ENCODE measurements at places on chromosomes 12 and 14.

DNA sequence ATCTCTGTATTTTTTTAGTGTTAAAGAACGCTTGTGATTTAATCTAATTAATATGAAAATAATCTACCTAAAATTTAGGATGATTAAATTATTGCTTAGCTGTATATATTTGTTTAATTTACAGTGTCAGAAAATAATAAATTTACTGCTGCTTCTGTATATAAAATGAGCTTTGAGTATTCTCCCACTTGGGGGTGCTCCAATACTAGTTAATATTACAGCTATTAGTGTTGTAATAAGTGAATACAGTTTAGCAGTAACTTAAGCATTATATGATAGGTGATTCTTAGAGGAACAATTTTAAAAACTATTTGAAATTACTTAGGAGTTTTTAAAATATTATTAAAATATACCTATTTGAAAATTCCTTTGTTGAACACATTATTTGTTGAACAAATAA, 62.2 kb downstream of the PAPOLA start:
- peak; percentile 34 for DNase-seq

GRCh38 chr12:101750152-101750551, 10.9 kb upstream of the SYCP3 start:
- no peak for DNase-seq

DNA sequence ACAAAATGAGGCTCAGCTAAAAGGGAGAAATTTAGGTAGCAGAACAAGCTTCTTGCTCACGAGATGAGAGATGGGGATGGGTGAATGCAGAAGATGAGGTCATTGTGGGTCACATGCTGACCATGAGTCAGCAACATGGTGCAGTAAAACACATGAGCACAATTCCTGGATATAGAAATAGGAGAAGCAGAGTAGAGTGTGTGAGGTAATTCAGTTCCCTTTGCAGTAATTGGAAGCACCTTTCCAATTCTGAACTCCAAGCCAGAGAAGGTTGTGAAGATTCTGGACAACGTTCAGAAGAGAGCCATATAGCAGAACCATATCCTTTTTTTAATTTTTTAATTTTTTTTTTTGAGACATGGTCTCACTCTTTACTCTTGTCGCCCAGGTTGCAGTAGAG, 62.0 kb upstream of the LMNTD1 start:
- peak; percentile 97 for DNase-seq

- DNase-seq = no peak
These were observed 1110.6 kb downstream of the SLC6A15 start for GRCh38 chr12:83801972-83802371.

GRCh38 chr14:103097994-103098957, 3.8 kb downstream of the EXOC3L4 start:
- no peak for DNase-seq

DNA sequence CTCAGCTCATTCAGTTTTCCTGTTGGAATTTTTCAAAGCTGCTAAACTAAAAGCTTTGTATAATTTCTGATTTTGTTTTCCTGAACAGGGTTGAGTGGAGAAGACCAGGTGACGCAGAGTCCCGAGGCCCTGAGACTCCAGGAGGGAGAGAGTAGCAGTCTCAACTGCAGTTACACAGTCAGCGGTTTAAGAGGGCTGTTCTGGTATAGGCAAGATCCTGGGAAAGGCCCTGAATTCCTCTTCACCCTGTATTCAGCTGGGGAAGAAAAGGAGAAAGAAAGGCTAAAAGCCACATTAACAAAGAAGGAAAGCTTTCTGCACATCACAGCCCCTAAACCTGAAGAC, 367.1 kb upstream of the OR4E1 start:
- no peak for DNase-seq

DNA sequence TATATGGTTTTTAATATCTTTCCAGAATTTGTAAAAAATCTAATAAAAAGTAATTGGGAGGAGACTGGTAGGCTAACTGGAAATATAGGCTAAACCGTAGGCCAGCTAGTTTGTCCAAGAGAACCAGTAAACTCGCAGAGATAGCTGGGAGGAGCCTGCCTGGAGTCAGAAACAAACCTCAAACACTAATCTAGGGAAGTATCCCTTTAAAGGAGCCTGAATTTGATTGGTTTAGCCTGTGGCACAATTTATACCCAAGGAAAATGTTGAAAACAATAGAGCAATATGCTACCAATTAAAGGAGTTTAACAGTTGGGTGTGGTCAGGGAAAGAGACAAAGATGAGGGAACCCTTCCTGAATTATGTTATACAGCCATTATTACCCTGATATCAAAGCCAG, 109.6 kb downstream of the EML5 start:
- no peak for DNase-seq

- DNase-seq = no peak
These were observed 1.4 kb upstream of the TMEM132C start for GRCh38 chr12:128265566-128265965.

- peak; percentile 11 for DNase-seq
These were observed 459.5 kb downstream of the RMST start for GRCh38 chr12:97921979-97922722.

- no peak for DNase-seq
These were observed 408.5 kb downstream of the ZFP36L1 start for GRCh38 chr14:68384335-68384734.

- DNase-seq = no peak
These were observed 2.3 kb downstream of the CORO1C start for GRCh38 chr12:108728820-108729611.

- no peak for DNase-seq
These were observed 5.0 kb upstream of the SLC38A4 start for GRCh38 chr12:46830731-46831334.

- no peak for DNase-seq
These were observed 233.8 kb downstream of the ITPR2 start for GRCh38 chr12:26599096-26599695.

- DNase-seq = no peak
These were observed 15.6 kb downstream of the TRMT61A start for GRCh38 chr14:103544388-103545218.

GRCh38 chr12:26666286-26666685, 166.7 kb downstream of the ITPR2 start:
- peak; percentile 71 for DNase-seq

DNA sequence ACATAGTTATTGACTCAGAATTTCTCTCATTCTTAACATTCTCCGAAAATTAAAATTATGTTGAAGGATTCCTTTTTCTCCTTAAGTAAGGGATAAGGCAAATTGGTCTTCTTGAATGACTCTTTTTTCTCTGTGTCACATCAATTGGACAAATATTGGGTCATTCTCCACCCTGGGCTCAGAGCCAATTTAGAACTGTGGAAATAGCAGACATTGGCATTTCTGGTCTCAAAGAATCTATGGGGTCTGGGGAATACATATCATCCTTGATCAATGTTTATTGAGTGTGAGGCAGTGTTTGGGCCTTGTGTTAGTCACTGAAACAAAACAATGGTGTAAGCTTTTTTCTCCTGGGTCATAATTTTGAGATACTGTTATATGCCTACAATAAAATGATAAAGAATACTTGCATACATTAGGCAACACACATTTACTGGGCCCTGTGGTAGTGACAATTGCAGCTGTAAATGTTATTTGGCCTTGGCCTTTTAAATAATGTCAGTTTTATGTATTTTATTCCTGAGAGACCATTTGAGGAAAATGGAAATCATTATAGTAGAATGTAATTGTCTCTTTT, 414.6 kb downstream of the TMEM132D start:
- DNase-seq = no peak

- DNase-seq = peak; percentile 74
These were observed 447 bp downstream of the CD63 start for GRCh38 chr12:55728186-55728938.

DNA sequence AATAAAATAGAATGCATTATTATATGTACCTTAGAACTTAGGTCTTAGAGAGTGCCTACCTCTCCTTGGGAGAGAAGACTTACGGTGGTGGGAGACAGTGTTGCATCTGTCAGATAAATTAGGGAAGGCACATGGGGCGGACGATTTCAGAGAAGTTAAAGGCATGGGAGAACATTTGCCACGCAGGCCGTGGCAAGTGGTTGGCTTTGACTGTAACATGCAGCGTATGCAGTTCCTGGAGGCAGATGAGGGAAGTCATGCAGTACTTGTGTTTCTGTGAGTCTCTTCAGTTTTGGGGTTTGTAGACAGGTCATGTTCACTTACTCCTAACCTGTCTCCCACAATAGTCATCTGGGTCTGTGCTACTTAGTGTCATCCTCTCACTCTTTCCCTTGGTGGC, 43.6 kb downstream of the ETV6 start:
- no peak for DNase-seq

DNA sequence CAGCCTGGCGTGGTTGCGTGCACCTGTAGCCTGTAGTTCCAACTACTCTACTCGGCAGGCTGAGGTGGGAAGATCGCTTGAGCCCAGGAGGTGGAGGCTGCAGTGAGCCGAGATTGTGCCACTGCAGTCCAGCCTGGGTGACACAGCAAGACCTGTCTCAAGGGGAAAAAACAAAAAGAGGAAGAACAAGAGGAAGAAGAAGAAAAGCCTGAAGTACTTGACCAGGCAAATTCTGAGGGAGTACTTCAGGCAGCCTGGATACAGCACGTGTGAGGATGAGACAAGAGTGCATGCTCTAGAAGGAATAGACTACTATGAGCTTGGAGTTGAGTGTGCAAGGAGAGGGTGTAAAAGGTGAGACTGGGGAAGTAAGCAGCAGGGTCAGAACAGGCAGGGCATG, 1.8 kb downstream of the GDF3 start:
- DNase-seq = no peak

- no peak for DNase-seq
These were observed 6.7 kb downstream of the ANO4 start for GRCh38 chr12:100801320-100801719.

GRCh38 chr12:15779925-15780324, 9.3 kb downstream of the EPS8 start:
- no peak for DNase-seq

- no peak for DNase-seq
These were observed 950.1 kb downstream of the VRK1 start for GRCh38 chr14:97747316-97747715.

GRCh38 chr14:24132061-24132685, 1.7 kb downstream of the FITM1 start:
- no peak for DNase-seq

- no peak for DNase-seq
These were observed 77.4 kb upstream of the GTF2A1 start for GRCh38 chr14:81298122-81298521.

GRCh38 chr14:33564774-33565630, 385.9 kb downstream of the EGLN3 start:
- DNase-seq = peak; percentile 83

- no peak for DNase-seq
These were observed 99.2 kb downstream of the RMST start for GRCh38 chr12:97561619-97562290.

GRCh38 chr14:102616799-102617198, 24.4 kb downstream of the RCOR1 start:
- peak; percentile 17 for DNase-seq

GRCh38 chr12:128476266-128476665, 209.3 kb downstream of the TMEM132C start:
- DNase-seq = no peak

DNA sequence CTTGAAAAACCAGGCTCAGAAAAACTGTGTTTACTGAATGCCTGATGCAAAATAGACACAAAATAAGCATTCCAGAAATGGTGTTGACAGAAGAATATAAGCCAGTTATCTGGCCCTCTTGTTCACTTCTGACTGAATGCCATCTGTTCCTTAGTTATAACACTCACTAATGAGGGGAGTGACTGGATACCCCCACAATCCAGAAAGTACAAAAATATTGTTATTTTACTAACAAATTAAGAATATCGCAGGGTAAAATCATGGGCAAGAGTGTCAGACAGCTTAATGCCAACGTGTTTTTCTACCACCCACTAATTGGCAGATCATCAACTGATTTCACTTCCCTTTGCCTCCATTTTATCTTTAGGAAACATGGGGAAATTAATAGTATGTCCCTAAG, 477.3 kb upstream of the FLRT2 start:
- DNase-seq = no peak
